ENCODE measurements at places on chromosomes 7 and 10.

DNA sequence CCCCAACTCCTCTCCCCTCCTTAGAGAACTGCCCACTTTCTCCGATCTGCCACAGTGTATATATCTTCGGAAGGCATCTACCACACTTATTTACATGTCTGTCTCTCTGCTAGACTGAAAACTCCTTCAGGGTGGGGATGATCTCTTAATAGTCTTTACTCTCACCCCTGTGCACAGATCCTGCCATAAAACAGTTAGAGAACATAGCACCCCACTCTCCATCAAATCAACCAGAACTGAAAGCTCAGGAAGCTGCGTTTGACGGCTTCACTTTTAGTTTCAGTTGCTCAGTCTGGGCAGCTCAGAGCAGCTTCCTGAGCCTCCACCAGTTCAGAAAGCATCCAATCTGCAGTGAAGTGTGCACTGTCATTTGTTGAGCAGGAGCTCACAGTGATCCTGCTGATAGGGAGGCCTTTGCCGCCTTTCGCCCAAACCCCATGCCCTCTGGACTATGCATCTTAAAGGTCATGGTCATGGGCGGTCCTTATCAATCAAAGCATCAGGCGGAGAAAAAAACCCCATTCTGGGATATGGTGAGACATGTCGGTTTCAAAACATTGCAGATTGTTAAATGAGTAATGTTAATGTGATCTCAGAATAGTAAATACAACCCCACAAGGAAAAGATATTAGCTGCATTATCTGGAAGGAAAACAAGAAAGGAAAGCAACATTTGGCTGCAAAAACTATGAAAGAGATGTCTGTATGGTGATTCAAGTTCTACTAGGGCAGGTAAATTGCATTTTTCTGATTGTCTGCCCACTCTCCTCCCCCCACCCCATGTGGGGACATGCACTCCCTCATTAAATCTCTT is 167.1 kb upstream of the ADO start:
- DNase-seq, result peak; percentile 82

DNA sequence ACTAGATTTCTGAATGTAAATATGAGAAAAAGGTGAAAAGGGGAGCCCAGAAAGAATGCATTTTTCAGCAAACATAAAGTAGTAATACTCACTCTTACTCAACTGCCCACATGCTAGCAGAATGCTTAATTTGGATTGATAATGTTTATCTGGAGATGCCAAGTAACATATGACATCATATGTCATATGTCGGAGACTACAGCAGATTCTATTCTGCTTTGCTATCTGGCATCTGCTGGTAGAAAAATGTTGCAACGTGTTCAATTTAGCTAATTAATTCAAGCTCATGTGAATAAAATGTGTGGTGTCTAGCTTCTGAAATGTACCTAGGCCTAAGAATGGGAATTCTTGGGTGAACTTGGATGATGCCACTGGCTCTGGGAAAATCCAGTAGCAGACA is 4.5 kb downstream of the BBIP1 start:
- DNase-seq, result no peak

DNA sequence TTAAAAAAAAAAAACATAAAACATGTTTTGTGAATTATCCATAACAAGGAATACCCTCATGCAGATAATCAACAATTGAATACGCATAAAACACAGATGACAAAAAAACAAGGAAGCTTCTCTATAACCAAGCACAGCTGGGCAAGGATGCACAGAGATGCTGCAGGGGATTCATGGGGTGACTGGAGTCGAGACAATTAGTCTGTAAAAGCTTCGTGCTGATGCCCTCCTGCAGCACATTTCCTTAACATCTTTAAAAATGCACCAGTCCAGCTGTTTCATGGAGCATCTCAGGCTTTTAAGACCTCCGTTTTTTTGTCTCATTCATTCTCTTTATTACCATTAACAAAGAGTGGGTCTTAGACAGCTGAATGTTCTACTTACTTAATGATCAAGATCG is 794.0 kb upstream of the C7orf33 start:
- no peak for DNase-seq

DNA sequence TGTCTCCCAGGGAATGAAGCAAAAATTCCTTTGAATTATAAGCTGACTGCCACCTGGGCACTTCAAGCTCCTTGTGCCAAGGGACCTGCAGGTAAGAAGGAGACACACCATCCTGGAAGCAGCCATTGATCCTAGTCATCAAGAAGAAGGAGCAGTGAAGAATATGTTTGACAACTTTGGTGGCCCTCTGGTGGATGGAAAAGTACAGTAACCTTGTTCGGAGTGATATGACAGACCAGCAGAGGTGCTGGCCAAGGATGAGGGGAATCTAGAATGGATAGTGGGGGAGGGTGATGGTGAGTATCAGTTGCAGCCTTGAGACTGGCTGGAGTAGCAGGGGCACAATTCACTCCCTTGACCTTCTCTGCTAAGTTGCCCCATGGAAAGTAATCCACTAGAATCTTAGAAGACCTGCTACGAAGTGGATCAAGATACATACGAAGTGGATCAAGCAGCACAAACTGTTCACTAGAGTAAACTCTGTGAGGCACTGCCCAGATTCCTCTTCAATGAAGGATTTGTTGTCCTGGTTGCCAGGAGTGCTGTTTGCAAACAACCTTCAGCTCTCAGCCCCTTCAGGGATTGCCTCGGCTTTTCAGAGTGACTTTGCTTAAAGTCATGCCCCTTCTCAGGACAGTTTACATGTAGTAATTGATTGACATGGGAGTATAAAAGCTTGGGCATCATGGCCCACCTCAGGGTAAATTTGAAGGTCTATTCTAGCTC is 44.8 kb upstream of the ORC5 start:
- DNase-seq, result no peak

GRCh38 chr7:467393-467828 is 52.2 kb downstream of the PDGFA start:
- no peak for DNase-seq

All from stimulated activated naive B cell treated with anti-CD40 and anti-IgM and Interleukin-4, amounts not matched to agents 10 μg/mL and 1 μg/mL and 100 μg/mL, for 72 hours (primary cell).